Breast epithelium (tissue), 4 donors: ENCODE measurements at places on chromosomes 3 and 15. TPM values are rescaled to one million over a fixed set of nuclear protein-coding genes. Genes with fewer than 3 reads are reported as not detected.

Gene SYNM
- 319 TPM for total RNA-seq

Gene SERINC4
- total RNA-seq: not detected

DNA sequence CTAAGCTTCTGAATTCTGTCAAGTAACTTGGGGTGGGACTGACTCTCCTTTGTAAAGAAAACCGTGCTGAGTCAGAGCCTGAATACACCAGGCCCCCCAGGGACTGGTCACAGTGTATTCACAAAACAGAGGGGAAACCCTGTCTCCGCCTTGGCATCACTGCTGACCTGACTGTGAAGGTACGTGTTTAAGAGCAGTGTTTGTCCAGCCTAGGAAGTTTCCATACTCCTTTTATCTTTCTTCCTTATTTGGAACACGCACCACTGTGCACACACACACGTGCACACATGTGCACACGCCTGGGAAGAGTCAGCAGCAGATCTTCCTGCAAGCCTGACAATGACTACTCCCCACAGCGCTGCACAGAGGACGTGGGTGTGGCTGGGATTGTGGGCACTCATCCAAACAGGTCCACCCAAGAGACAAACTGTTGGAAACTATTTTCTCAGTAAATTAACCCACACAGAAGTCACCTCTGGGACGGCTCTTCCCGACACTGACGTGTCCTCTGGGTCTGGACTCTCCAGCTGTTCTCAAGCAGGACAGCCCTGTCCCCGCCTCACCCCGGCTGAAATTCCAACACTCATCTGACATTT is 87.7 kb downstream of the ATP10A start:
- DNase-seq: no peak

Gene CRYBG3
- 37.9 TPM for total RNA-seq

- DNase-seq: no peak
These were observed 508.6 kb upstream of the IL12A start for GRCh38 chr3:159480046-159480445.

Gene CADM2
- 6.9 TPM for total RNA-seq

Gene ADAMTS9
- total RNA-seq: 50.6 TPM

GRCh38 chr15:55494931-55495330 is 13.1 kb downstream of the DNAAF4 start:
- no peak for DNase-seq

Gene DGKG
- total RNA-seq: 2.1 TPM

GRCh38 chr3:108914774-108915641 is 38.7 kb downstream of the GUCA1C start:
- DNase-seq: no peak

Gene VWA5B2
- 0.16 TPM for total RNA-seq

Gene CHST2
- total RNA-seq: 3.0 TPM
